ENCODE measurements at places on chromosomes 5 and 9. TPM values are rescaled to one million over a fixed set of nuclear protein-coding genes. Genes with fewer than 3 reads are reported as not detected.

Gene ADGRV1
- 4.0 TPM for total RNA-seq

Gene PCDHA7
- 0.55 TPM for total RNA-seq

Gene PCDHB5
- total RNA-seq: 2.4 TPM

Gene HINT2
- total RNA-seq: 27.3 TPM

Gene RHOBTB3
- total RNA-seq: 190 TPM

Gene SLC9A3
- 1.2 TPM for total RNA-seq

Gene NRG2
- total RNA-seq: 2.6 TPM
